GM06990 (cell line): ENCODE measurements at places on chromosomes 2 and 18.

GRCh38 chr18:59657012-59657411 is 40.2 kb downstream of the CCBE1 start:
- no peak for DNase-seq

DNA sequence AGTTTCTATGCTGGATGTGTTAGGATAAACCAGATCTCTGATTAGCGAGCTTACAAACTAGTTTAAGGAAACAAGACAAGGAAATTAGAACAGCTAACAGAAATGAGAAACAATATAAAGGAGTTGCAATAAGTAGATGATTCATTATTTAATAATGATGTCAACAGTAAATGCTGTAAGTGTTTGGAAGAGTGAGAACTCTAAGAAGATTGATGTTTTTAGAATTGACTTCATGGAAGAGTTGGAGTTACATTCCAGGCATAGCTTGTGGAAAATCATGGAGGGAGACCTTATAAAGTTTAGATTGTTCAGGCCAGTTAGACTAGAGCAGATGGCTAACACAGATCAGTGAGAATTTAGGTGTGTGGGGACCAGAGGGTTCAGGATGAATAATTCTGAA is 32.6 kb downstream of the PPP1R1C start:
- DNase-seq: no peak

GRCh38 chr2:121545913-121546312 is 15.2 kb downstream of the RNU4ATAC start:
- DNase-seq: no peak

GRCh38 chr2:17813010-17813741 is 3.1 kb upstream of the MSGN1 start:
- peak; percentile 25 for DNase-seq

DNA sequence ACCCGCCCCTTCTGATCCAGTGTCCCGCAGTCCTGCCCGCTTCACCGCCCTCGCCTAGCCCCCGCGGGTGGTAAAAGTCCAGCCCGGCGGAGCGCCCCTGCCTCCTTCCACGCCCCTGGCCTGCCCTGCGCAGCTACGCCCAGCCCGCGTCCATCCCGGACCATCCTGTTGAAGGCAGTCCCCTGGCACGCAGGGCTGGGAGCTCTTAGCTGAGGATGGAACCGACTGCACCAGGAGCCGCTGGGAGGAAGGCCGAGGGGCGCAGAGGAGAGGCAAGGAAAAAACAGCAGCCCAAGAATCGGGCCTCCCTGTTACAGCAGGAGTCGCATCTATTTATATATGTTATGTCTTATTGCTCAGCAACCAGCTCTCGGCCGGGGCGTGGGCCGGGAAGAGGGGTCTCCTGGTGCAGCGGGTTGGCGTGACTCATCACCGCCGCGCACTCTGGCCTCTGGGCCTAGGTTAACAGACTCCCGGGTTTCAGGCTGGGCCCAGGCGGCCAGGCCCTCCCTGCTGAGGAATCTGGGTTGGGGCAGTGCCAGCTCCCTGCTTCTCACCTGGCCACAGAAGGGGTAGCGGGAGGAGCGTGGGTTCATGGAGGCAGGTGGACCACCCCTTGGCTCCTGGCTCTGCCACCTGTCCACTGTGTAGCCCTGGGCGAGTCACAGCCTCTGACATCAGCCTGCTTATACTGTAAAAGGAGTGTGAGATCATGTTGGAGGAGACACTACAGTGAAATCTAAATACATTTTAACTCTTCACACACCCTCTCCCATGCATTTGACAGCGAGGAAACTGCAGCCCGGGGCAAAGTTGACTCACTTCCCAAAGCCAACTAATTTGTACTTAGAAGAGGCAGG is 13.4 kb upstream of the MAP3K2 start:
- no peak for DNase-seq
